ENCODE measurements at places on chromosomes 5 and 9. TPM values are rescaled to one million over a fixed set of nuclear protein-coding genes. Genes with fewer than 3 reads are reported as not detected.

GRCh38 chr9:6716766-6717165, 41.0 kb upstream of the KDM4C start:
- no peaks in the 10 kb centered on the region for H3K4me1 ChIP-seq
- H3K36me3 ChIP-seq: no peaks in the 10 kb centered on the region
- no peaks in the 10 kb centered on the region for H3K27me3 ChIP-seq
- no peak overlapping the region for H3K4me3 ChIP-seq
- peak overlapping the region; percentile 50 for H3K27ac ChIP-seq

DNA sequence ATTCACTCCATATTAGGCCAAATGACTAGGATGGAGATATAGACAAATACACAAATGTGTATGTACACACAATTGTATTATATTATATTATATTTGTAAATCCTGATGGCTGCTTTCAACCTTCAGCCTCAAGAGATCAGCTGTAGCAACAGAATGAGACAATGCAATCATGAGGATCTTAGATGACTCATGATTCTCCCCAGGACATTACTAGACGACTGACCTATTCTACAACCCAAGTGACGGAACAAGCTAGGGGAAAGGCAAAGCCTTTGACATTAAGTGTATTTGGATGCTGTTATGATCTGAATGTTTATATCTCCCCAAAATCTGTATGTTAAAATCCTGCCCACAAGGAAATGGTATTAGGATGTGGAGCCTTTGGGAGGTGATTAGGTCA, 66.5 kb downstream of the COX7C start:
- DNase-seq: no peak
- H3K27me3 ChIP-seq: no peaks in the 10 kb centered on the region
- H3K4me3 ChIP-seq: no peak overlapping the region
- no peaks in the 10 kb centered on the region for H3K36me3 ChIP-seq

DNA sequence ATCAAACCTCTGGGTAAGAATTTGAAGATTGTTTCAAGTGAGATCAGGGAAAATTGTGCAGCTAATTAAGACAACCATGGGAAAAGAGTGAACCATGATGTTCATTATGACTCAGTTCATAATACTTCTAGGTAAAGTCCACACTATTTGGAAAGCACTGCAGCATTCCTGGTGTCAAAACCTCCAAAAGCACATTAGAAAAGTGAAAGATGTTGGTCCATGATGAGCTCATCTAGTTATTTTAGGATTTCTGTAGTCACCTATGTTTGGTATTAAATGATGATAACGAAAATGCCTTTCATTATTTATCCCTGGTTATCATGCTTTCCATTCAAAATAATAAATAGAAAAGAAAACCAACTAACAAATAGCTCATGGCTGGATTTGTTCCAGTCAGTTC, 49.1 kb downstream of the PTCD2 start:
- no peaks in the 10 kb centered on the region for H3K27me3 ChIP-seq
- H3K36me3 ChIP-seq: no peaks in the 10 kb centered on the region
- H3K4me3 ChIP-seq: no peak overlapping the region
- H3K27ac ChIP-seq: no peak overlapping the region

DNA sequence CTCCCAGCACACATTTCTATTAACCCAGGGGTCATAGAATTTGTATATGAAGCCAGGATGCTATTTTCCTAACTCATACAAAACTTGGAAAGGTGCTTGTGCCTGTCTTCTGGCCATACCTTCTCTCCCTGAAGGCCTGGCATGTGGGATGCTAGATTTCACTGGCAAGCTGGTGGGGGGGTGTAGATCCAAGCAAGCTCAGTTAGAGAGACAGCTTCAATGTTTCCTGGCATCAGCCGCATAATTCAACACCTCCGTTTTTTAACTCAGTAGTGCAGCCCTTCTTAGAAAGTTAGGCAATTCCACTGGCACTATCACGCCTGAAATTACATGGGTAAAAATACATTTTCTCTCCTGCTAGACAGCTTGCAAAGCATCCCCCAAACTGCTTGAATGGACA, 51.8 kb downstream of the MEGF10 start:
- peaks cover 3% of the 10 kb centered on the region for H3K27me3 ChIP-seq
- no peak overlapping the region for H3K4me3 ChIP-seq
- peaks cover 3% of the 10 kb centered on the region for H3K36me3 ChIP-seq
- no peak for DNase-seq

The THBS4 gene
- total RNA-seq: 8.8 TPM

The SEMA4D gene
- 32.3 TPM for total RNA-seq

The SHISAL2B gene
- total RNA-seq: 0.63 TPM

The C5orf52 gene
- total RNA-seq: not detected
